ENCODE measurements at places on chromosomes 1 and 21.

DNA sequence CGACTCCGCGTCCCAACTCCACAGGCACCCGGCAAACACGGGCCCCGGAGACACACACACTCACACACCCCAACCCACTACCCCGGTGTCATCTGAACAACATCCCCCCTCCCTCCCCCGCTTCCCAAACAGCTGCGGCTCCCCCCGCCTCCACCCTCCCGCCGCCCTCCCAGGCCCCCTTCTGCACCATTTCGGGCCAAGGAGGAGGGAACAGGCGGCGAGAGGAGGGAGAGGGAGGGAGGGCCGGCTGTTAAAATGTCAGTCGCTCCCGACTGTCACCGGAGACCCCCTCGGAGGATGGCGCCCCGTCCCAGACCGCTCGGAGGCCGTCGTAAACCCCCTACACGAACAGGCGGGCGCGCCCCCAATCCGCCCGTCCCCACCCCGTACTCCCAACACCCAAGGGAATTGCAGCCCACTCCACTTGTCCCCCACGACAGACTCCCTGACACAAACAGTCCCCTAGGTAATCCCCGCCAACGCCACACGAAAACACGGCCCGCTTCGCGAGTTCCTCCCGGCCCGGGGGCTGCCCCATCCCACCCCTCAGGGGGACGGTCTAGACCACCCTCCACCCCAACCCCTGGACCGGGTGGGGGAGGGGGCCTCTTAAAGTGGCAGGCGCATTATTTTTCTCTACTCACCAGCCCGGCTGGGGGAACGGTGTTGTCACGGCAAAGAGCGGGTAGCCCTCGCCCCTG is 583 bp downstream of the MEF2D start:
- no peak for DNase-seq

- DNase-seq: no peak
Observed at GRCh38 chr1:214259353-214259977, 21.5 kb upstream of the SMYD2 start.

DNA sequence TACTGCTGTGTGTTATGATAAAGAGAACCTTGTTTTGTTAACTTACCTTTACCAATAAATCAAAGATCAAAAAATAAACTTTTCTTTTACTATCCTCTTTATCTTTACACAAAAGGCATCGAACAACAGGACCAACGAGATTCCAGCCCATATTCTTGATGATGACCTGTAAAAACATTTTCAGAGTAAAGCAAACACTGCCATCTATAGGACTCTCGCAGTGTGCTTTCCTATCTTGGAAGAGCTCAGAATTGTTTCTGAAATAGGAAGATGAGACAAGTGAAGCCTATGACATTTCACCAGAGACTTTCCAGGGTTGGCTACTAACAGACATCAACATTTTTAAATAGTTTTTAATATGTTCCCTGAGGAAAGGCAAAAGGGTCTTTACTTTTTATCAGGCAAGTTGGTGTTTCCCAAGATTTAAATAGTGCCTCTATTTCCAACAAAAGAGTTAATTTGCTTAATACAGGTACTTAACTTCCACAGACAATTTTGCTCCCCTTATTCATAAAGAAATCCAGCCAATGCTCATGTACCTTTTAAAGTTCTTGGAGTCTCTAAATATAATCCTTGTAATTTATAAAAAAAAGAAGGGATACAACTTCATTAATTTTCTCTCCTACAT is 7.3 kb downstream of the GLMN start:
- DNase-seq: no peak

- DNase-seq: no peak
Observed at GRCh38 chr1:84166797-84167196, 22.7 kb downstream of the PRKACB start.
